ENCODE measurements at places on chromosomes 6 and 20. TPM values are rescaled to one million over a fixed set of nuclear protein-coding genes. Genes with fewer than 3 reads are reported as not detected.

Gene TP53TG5
- total RNA-seq: 1.1 TPM

Gene CST3
- total RNA-seq: 395 TPM

Gene CRISP3
- total RNA-seq: not detected

Gene MCM9
- total RNA-seq: 5.4 TPM
